ENCODE measurements at places on chromosomes 6 and 20.

GRCh38 chr6:37125774-37126492 is 44.0 kb upstream of the PIM1 start:
- DNase-seq: no peak

DNA sequence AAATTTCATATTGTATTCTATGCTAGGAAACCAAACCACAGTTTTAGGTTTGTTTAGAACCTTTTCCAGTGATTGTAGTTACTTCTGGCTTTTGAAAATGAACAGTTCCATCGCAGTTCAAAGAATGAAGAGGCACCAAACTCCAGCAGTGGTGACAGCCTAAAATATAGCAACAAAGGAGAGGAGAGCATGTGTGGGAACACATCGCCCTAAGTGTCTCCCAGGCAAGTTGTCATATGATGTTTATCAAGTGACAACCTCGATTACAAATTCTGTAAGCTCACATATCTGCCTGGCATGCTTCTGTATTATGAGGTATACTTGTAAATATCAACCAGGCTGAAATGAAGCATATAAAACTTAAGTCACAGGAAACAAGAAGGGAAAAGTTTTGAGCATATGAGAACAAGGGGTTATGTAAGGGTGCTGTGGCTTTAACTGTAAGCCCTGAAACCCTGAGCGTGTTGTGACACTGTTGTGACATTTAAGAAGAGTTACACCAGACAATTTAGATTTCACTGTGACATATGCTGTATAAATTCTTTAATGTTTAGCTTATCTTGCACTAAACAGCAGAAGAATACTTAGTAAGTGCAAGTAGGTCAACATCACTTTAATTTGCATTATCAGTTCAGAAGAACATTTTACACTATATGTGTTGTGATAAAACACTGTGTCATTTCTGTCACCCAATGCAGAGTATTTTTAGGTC is 29.1 kb upstream of the FBXL4 start:
- no peak for DNase-seq

DNA sequence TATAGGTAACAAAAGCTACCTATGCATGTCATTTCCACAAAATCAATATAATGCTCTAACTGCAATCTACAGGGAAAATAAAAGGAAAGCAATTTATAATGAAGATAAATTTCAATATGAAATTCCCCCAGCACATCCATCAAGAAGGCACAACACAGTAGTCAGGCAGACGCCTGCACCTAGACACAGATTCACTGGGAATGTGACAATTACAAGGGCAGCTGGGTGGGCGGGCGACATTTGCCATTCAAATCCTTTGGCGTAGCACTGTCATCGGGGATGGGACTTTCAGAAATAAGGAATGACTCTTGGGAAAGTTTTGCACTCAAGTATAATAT is 60.4 kb downstream of the SULF2 start:
- DNase-seq: no peak

GRCh38 chr6:15476631-15477380 is 186.0 kb downstream of the DTNBP1 start:
- no peak for DNase-seq

DNA sequence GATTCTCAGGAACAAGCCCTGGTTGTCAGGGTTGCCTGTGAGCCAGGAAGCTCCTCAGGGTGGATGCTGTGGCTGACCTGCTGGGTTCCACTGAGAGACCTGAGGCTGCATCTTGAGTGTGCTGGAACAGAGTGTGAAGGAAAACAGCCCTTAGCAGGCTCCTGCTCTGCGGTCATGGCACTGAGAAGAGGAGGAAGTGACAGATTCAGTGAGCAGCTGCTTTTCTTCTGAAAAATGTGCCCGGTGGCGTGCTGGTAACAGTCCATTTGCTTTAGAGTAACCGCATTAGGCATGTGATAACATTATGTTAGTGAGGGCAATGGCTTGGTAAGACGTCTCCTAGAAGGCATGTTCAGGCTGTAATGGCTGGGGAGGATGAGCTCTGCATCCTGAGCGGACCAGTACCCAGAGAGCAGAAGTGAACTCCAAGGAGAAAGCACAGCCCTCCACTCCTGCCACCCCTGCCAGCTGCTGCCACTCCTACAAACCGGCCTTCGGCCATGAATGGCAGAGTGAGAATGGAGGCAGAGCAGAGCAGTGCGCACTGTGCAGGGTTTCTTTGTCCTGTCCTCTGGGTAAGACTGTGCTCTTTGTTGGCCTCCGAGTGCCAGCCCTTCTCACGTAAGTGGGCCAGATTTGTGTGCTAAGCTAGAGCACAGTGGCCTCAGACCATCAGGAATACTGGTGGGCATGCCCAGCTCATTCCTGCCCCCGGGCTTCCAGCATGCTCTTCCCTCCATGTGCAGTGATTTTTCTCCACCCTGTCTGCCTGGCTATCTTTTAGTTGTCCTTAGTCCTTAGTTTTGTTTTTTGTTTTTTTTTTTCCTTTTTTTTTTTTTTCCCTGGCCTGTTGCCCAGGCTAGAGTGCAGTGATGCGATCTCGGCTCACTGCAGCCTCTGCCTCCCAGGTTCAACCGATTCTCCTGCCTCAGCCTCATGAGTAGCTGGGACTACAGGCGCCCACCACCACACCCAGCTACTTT is 98.1 kb upstream of the VSTM2L start:
- DNase-seq: peak; percentile 16

- no peak for DNase-seq
Observed at GRCh38 chr20:47003223-47003622, 108.6 kb downstream of the EYA2 start.

- DNase-seq: no peak
Observed at GRCh38 chr6:9172096-9172495, 736.8 kb upstream of the SLC35B3 start.

DNA sequence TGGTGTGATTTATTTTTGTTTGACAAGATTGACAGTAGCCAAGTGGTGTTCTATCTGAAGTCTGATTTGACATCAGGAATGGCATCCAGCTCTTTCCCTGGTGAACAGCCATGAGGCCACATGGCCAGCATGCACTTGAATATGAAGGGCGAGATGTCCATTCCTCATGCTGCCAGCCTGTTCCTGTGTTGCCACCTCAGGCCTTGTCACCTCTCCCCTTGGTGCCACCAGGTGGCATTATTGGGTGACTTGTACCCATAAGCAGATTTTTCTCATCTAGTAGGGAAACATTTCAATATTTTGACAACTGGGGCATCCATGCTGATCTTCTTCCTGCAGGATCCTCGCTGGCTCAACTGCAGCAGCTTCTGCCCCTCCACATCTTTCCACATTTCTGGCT is 199.1 kb downstream of the ERMARD start:
- DNase-seq: peak; percentile 77

GRCh38 chr20:35180266-35180665 is 8.4 kb downstream of the PROCR start:
- no peak for DNase-seq

Measured in NCI-H1105 treated with DMSO at 0.1 percent for 48 hours (cell line).